A172 (cell line): ENCODE measurements at places on chromosomes 5 and 9. TPM values are rescaled to one million over a fixed set of nuclear protein-coding genes. Genes with fewer than 3 reads are reported as not detected.

OR1Q1 gene
- not detected in 2 replicates for total RNA-seq

EPB41L4A gene
- 1.2 and 2.2 TPM in 2 replicates for total RNA-seq

LCN12 gene
- 0.07 and 2.2 TPM in 2 replicates for total RNA-seq

CHSY3 gene
- total RNA-seq = 2.4 and 2.8 TPM in 2 replicates

CBY3 gene
- not detected in 2 replicates for total RNA-seq

FOXD1 gene
- total RNA-seq = 12.9 and 24.6 TPM in 2 replicates

SPINK4 gene
- not detected in 2 replicates for total RNA-seq

CCL27 gene
- 2.2 TPM in 1 of 2 replicates, not detected in the other for total RNA-seq

ANKRD20A1 gene
- not detected in 2 replicates for total RNA-seq

GRCh38 chr5:645421-645820, 33.3 kb downstream of the CEP72 start:
- no peak for DNase-seq

- no peak for DNase-seq
Measured at GRCh38 chr5:167503926-167504720, 787.3 kb upstream of the WWC1 start.

- DNase-seq = peak; percentile 41
Measured at GRCh38 chr9:132238026-132238972, 76.4 kb downstream of the NTNG2 start.

GRCh38 chr9:16915126-16915831, 44.8 kb upstream of the BNC2 start:
- DNase-seq = no peak

DNA sequence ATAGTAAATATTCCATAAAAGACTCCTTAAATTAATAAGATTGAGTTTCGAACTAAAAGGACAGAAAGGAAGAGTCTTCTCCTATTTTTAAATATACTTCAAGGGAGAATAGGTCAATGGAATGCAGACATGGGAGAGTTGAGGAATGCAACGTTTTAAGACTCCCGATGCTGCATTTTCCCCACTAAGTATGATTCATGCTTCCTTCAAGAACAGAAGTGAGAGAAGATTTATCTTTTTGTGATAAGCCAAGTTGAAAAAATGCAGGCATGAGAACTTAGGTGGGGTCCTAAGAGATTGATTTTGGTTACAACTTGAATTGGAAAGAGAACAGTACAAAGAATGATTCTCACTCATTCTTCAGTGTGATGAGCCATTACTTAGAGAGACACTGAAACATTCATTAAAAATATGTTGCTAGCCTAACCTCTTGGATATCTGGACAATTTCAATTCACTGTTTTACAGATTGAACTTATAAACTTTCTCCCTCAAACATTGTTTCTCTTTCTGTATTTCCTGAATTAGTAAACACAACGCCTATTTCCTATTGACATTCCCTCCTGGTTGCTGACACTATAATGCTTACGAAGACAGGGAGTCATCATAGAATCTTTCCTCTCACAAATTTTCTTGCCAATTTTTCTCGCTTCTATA, 1666.1 kb upstream of the WWC1 start:
- DNase-seq = peak; percentile 82

- DNase-seq = peak; percentile 24
Measured at GRCh38 chr5:74622122-74622521, 18.4 kb downstream of the ENC1 start.

- no peak for DNase-seq
Measured at GRCh38 chr5:179780362-179780761, 13.4 kb upstream of the LTC4S start.

DNA sequence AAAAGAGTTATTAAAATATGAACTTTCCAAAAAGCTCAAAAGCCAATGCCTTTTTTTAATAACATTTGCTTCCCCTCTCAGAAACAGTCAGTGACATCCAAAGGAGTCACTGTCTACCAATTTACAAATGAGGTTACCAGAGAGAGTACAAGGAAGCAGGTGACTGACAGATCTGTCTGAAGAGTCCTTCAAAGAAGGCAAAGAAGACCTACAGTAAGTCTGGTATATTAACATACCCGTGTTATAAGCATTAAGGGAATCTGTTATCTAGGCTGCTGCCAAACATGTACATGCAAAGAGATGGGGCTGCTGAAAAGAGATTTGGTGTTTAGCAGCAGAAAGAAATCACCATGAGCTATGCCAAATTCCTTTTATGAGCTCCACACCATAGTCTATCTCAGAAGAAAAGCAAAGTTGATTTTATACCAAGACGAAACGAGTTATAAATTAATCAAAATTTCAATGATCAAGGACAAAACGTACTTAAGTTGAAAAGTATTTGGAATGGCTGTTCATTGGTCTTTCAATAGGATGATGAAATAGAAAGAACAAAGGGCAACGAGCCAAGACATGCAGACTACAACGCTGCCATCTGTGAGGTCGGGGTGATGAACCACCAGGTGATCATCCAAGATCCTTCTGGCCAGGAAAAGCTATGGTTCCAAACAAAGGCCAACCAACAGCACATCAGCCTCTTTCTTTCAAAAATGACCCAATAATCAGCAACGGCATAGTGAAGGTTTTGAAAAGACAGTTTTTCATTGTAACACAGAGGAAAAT, 8.1 kb downstream of the PRELID2 start:
- no peak for DNase-seq

DNA sequence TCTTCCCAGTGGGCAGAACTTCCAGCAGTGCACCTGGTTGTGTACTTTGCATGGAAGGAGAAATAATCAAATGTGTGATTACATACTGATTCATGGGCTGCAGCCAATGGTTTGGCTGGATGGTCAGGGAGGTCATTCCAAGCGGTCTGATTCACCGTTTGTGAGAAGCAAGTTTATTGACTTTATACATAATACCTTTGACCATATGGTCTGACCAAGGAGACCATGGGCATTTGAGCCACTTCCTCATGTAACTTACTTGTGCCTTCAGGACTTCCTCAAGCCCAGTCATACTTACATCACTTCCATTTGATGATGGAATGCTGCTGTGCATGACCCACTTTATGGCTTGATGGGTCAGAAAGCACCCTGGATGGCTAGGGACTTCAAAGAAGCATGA, 41.1 kb downstream of the DAP start:
- DNase-seq = peak; percentile 98

DNA sequence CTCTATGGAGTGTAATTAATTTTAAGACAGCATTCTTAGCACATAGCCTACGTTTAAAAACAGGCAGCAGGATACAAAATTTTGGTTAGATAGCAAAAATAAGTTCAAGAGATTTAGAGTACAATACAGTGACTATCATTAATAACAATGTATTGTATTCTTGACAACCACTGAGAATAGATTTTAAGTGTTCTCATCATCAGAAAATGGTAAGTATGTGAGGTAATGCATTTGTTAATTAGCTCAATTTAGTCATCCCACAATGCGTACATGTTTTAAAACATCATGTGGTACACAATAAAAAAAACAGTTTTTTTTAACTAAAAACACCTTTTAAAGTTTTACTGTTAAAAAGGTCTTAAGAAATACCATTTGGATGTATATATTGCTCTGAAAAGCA, 94.2 kb downstream of the MUSK start:
- DNase-seq = no peak

GRCh38 chr9:133286523-133286922, 11.5 kb upstream of the ABO start:
- DNase-seq = peak; percentile 12

GRCh38 chr9:117414220-117414905, 494 bp downstream of the ASTN2 start:
- DNase-seq = no peak

- no peak for DNase-seq
Measured at GRCh38 chr5:6280425-6281100, 97.8 kb downstream of the MED10 start.

DNA sequence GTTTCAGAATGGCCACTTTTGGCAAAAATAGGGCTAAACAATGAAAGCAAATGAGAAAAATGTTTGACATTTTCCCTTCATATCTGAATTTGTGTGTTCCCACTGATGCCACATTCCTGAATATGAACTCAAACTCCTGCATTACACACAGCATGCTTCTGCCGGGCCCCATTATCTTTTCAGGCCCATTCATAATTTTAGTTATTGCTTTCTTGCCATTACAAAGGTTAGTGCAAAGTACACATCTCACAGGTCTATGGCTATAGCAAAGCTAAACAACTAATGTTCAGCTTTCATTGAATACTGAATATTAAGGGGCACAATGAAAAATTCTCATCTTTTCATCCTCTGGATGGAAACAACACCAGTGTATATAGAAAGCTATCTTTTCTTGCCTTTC, 568.9 kb upstream of the ZNF608 start:
- DNase-seq = no peak

DNA sequence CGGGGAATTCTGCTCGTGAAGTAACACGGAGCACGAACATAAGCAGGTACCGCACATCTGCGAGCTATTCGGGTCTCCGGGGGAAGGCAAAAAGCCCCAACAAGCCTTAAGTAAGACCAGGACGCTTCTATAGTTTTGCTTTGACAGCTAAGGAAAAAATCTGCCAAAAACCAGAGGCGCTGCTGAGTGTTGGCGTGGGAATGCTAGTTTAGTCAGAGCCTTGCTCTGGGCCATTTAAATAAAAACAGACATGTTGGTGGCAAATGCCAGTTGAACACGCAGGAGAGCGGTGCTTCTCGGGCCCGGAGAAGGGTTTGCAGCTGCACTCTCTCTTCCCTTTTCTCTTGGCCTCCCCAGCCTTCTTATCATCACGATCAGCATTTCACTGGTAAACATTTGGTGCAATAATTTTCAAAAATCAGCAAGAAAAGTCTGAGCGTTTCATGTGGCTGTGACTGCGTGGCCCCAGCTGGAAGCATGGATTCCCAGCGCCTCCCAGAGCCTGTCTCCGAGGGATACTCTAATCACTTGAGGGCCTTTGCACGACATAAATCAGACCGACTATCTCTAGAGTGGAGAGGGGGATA, 6.4 kb upstream of the NOTCH1 start:
- no peak for DNase-seq

GRCh38 chr9:20208961-20209371, 413.3 kb downstream of the MLLT3 start:
- no peak for DNase-seq

GRCh38 chr9:109627042-109627441, 128.9 kb upstream of the PTPN3 start:
- DNase-seq = no peak

DNA sequence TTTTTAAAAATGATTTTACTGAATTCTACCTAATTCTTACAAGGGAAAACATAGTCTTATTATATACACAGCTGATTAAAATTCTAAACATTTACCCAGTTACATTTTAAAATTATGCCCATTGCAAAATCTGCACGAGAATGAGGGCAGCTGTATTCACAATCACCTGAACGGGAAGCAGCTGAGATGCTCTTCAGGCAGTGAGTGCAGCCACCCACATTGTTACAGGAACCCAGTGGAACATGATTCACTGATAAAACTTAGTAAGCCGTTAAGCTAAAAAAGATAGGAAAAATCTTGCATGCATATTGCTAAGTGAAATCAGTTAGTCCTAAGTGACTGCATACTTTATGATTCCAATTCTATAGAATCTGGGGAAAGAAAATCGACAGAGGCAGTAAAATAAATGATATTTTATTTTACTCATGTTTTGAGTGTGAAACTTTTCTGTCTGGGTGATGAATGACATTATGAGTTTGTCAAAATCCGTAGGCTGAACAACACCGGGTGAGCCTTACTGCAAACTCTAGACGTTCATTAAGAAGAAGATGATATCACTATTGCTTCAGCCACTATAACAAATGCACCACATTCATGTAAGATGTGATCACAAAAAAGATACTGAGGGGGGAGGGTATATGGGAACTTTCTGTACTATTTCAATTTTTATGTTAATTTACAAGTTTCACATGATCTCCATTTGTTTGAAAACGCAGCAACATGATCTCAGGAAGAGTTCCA, 39.1 kb upstream of the FLT4 start:
- DNase-seq = no peak

GRCh38 chr5:83552275-83552674, 80.7 kb downstream of the VCAN start:
- DNase-seq = no peak

DNA sequence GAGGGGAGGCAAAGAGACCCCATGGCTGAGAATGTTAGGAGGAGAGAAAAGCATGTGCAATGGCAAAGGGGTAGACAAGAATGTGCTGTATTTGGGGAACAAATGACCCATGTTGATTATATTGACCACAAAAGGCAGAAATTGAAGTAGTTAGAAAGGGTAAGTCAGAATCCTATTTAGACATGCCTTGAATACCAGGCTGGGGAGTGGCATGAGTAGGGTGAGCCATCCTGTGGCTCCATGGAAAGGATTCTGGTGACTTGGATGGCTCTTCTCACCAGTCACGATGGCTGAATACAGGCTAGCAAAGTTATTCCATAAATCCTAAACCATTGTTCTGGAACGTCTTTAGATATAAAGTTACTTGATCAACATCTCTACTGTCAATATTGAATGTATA, 73.4 kb upstream of the MEF2C start:
- peak; percentile 27 for DNase-seq

- no peak for DNase-seq
Measured at GRCh38 chr5:108212775-108213346, 169.0 kb downstream of the FBXL17 start.

GRCh38 chr5:91144491-91145332, 238.4 kb downstream of the ARRDC3 start:
- DNase-seq = no peak

DNA sequence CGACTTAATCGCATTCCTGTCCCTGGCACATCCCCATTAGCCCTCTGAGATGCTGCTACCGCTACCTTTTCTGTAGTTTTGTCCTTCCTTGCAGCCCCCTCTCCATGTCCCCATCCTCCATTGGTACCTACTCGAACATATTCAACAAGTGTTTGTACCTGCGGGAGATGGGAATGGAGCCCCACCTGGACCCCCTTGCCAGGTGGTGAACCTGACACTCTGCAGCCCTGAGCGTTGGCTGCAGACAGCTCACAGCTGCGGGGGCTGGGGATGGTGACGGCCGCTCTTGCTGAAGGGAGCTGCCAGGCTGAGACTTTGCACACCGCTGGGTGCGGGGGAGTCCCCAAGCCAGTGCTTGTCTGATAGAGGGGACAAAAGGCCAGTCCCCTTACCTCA, 96.3 kb upstream of the DAP start:
- no peak for DNase-seq

DNA sequence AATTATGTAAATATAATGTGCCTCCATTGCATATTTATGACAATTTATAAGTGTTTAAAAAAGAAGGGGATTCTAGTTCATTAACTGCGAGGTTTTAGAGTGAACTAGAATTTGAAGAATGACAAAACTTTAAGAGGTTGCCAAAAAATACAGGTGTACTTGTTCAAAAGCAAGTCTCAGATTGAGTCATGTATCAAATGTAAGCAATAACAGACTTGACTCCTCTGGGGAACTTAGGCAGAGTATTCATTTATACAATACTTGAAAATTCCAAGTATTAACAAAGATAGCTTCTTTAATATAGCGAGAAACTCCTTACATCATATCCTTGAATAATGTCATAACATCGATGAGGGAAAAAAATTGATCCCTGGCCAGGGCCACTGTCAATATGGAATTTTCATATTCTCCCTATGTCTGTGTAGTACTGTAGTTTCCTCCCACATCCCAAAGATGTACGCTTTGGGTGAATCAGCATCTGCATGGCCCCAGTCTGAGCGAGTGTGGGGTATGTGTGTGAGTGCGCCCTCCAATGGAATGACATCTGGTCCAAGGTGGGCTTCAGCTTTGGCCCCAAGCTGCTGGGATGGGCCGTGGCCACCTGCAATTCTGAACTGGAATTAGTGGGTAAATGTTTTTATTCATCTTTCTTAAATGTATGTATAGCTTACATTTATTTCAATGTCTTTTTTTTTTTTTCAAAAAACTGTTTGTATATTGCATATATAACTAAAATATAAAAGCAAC, 70.1 kb downstream of the RIC1 start:
- DNase-seq = no peak
